Karpas-422 (cell line): ENCODE measurements at places on chromosomes 7 and 10. TPM values are rescaled to one million over a fixed set of nuclear protein-coding genes. Genes with fewer than 3 reads are reported as not detected.

- no peaks in the 10 kb centered on the region for H3K36me3 ChIP-seq
- no peak overlapping the region for H3K4me3 ChIP-seq
- no peaks in the 10 kb centered on the region; the same call in 1 of the 2 replicates for H3K27me3 ChIP-seq
- H3K4me1 ChIP-seq, result peaks cover 21% of the 10 kb centered on the region
- DNase-seq, result no peak
- H3K27ac ChIP-seq, result no peak overlapping the region
Observed at GRCh38 chr10:78177491-78178185, 144.0 kb downstream of the RPS24 start.

- no peak for DNase-seq
- H3K27ac ChIP-seq, result no peak overlapping the region
- H3K4me3 ChIP-seq, result no peak overlapping the region
- H3K27me3 ChIP-seq, result no peaks in the 10 kb centered on the region; the same call in 1 of the 2 replicates
Observed at GRCh38 chr10:60384708-60385398, 4.8 kb downstream of the ANK3 start.

DNA sequence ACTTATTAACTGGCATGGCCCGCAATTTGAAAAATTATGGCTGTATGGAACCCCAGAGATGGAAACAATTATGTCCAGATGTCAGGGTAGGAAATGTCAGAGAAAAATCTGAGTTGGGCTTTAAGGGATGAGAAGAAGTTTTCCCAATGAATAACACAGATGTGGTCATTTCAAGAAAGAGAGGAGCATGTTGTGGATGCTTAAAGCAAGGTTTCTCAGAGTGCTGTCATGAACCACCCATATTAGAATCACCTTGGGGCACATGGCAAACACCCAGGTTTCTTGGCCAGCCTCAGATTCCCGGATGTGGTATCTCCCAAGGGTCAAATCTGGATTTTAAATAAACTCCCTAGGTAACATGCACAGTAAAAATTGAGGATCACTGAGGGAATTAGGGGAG lies 43.6 kb downstream of the LAMB4 start:
- no peak overlapping the region for H3K4me3 ChIP-seq
- DNase-seq, result no peak
- no peak overlapping the region for H3K27ac ChIP-seq
- no peaks in the 10 kb centered on the region for H3K27me3 ChIP-seq

DNA sequence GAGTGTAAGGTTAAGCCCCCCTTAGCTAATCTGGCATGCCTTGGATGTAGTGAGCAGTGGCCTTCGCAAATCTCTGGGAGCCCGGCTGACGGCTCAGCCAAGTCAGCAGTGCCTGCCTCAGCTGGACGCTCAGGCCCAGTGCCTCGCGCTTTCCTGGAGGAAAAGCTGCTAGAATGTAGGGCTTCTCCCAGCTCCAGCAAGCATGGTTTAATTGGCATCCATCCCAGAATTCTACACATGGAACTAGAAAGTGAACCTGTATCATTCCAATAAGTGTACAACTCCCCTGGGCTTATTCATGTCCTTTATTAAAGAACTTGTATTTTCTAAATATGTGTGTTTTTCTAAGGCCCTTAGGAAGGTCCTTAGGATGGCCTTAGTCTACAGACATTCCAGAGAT lies 287.8 kb upstream of the SHH start:
- no peaks in the 10 kb centered on the region for H3K4me1 ChIP-seq
- H3K4me3 ChIP-seq, result no peak overlapping the region
- DNase-seq, result peak; percentile 35

DNA sequence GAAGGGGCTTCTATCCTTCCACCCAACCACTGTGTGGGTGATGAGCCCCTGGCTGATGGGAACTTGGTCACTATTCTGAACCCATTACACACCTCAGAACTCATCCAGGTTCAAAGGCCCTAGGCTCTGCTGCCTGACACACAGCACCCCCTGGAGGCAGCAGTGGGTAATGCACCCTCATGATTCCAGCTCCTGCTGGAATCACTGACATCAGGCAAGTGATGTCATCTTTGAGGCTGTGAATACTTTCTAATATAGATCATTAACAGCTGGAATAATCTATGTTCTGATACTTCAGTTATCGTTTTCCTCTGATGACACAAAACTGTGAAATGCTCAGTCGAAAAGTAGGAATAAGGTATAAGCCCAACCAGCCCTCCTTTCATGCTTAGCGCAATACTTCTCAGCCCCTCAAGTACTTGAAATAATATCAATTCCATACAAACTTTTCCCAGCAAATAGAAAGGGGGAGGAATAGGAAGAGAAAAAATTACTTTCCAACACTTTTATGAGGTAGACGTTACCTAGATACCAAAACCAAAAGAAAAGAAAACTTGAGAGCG lies 7.5 kb upstream of the RBP3 start:
- peak; percentile 79 for DNase-seq
- H3K27ac ChIP-seq, result no peak overlapping the region
- H3K36me3 ChIP-seq, result no peaks in the 10 kb centered on the region
- H3K27me3 ChIP-seq, result no peaks in the 10 kb centered on the region
- H3K4me3 ChIP-seq, result no peak overlapping the region

DNA sequence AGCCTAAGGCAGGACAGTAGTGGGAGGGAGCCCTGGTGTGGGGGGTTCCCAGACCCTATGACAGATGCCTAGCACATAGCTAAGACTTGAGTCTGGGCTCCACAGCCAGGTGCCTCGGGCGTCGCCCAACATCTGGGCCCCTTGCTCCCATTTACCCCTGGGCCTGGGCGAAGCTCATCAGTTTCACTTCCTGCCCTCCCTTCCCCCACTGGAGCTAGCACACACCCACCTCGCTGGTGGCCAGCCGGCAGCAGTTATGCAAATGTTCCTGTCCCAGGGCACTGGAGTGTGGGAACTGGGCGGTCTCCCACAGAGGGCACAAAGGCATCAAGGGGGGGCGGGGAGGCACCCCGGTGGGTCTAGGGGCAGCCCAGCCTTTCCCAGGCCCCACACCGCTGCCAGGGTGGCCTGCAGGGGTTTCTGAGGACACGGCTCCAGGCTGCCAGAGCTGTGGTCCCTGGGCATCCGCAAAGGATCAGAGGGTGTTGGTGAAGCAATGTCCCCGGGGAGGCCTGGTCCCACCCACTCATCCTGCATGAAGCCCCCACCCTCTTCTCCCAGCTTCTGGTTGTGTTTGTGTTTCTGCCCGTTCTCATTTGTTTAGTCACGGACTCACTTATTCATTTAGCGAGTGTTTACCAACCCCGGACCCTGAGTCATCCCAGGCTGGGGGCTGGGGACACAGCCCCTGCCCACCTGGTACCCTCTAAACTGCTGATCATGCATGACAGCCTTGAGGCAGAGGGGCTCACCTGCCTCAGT lies 20.4 kb downstream of the SH2B2 start:
- H3K4me1 ChIP-seq, result peaks cover 66% of the 10 kb centered on the region
- H3K27ac ChIP-seq, result peak overlapping the region; percentile 94
- DNase-seq, result peak; percentile 98
- H3K27me3 ChIP-seq, result no peaks in the 10 kb centered on the region

DNA sequence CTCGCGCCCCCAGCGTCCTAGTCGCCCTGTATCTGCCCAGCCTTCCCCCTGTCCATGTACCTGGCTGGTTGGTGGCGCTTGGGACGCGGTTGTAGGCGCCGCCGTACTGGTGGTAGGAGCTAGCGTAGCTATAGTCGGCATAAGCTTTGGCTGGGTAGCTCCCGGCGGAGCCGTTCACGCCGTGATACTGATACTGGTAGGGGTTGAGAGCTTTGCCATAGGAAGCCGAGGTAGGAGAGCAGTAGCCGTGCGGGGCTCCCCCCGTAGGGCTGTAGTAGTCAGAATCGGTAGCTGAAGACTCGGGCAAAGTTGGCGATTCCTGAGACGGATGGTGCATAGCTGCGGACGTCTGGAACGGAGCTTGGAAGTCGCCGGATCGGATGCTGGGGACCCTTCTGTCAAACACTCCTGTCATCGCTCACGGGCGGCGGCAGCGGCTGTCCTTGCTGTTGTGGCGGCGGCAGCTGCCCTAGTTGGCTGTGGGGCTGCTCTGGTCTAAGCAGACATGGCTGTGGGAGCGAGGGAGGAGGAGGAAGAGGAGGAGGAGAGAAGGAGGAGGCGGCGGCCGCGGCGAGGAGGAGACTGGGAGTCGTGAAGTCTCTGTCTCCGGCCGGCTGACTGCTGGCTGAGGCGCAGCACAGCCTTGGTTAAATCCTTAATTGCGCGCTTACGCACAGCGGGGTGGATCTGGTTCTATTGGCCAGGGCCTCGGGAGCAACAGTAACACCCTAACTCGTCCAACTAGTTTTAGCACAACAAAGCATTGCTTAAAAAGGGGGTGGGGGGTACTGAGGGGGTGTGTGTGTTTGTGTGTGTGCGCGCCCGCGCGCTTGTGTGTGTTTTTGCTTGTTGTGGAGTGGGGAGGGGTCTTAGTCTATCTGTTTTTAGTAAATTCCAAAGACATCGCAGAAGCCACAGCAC lies at the start of gene DLX5:
Gene DLX5 (minus strand): TSS at position 623 of the 921 bp plus-strand sequence. CDS start 208 bp downstream, at position 415.
- H3K4me1 ChIP-seq, result peaks cover 5% of the 10 kb centered on the region
- no peak within 1 kb of the TSS for H3K4me3 ChIP-seq
- H3K27ac ChIP-seq, result no peak within 1 kb of the TSS
- no peaks in the 10 kb centered on the region for H3K27me3 ChIP-seq
- DNase-seq, result no peak
- no peaks in the 10 kb centered on the region for H3K36me3 ChIP-seq

GRCh38 chr7:361680-362401 lies 71.9 kb downstream of the FOXL3 start:
- no peaks in the 10 kb centered on the region for H3K27me3 ChIP-seq
- H3K4me3 ChIP-seq, result no peak overlapping the region
- no peaks in the 10 kb centered on the region for H3K36me3 ChIP-seq
- H3K27ac ChIP-seq, result no peak overlapping the region

DNA sequence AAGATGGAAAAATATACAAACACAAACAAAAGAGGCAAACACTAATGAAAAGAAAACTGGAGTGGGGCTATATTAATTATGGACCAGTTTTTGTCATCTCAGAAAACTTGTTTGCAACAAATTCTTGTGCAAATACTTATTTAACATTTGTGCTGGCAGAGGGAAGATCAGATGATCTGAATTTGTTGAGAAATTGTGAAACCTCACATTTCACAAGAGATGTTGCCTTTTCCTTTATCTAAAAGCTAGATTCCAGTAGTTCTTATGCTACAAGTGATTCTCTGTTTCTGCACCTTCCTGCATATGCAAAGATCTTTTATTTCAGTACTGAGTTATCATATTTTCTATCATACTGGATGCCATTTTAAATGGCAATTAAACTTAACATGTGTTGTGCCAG lies 320.7 kb downstream of the SUGCT start:
- DNase-seq, result no peak
- no peak overlapping the region for H3K4me3 ChIP-seq
- H3K36me3 ChIP-seq, result no peaks in the 10 kb centered on the region
- H3K27ac ChIP-seq, result no peak overlapping the region
- H3K27me3 ChIP-seq, result no peaks in the 10 kb centered on the region
- no peaks in the 10 kb centered on the region for H3K4me1 ChIP-seq

DNA sequence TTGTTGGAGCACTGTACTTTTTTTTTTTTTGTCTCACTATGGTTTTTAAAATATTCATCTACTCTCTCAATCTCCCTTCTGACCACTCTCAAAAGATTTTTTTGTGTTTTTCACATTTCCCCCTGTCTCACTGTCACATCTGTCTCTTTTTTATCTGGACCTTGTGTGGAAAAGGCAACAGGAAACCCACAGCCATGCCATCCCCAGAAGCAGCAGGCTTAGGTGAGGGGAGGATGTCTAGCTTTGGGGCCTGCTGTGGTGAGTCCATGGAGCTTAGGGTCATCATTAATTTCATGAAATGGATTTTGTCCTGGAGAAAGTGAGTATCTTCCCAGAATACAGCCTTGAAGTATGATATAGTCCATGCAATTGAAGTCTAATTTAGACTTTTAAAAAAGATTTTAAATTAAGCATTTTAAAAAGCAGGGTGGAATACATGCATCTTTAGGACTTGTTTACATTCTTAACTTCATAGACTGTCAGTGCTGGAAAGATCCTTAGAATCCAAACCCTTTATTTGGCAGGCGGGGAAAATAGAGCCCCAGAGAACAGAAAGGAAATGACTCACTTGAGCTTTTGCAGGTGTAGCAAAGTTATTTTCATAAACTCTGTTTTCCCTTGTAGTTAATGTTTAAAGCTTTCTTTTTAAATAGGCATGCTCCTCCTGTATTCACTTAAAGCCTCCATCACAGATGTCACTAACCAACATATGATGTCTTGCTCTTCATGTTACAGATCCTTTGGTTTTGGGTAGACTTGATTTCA lies 25.1 kb downstream of the MINDY4 start:
- no peak for DNase-seq
- no peak overlapping the region for H3K27ac ChIP-seq
- no peaks in the 10 kb centered on the region for H3K36me3 ChIP-seq
- H3K27me3 ChIP-seq, result no peaks in the 10 kb centered on the region
- H3K4me3 ChIP-seq, result no peak overlapping the region

DNA sequence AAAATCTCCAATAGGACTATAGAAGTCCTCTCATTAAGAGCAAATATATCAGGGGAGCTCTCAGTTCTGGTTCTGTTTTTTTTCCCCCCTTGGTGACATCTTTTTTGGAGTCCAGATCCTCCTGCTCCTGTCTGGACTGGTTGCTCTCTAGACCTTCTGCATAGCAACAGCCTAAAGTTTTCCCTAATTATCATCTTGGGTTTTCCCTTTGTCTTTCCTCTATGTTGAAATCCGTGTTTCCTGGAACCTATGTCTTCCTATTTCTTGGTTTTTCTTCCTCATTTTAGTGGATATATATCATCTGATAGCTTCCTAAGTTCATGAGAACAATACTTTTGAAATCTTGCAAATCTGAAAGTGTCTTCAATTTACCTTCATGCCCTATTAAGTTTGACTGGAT lies 29.7 kb upstream of the MTERF1 start:
- no peaks in the 10 kb centered on the region for H3K36me3 ChIP-seq
- no peaks in the 10 kb centered on the region for H3K4me1 ChIP-seq
- no peak for DNase-seq
- H3K4me3 ChIP-seq, result no peak overlapping the region
- no peaks in the 10 kb centered on the region for H3K27me3 ChIP-seq

- H3K4me3 ChIP-seq, result no peak overlapping the region
- H3K4me1 ChIP-seq, result 0 out of 2 replicates have a peak, but pooled peaks cover 3% of the 10 kb centered on the region
- H3K27me3 ChIP-seq, result no peaks in the 10 kb centered on the region
- DNase-seq, result peak; percentile 40
Observed at GRCh38 chr10:118057361-118057760, 10.6 kb upstream of the RAB11FIP2 start.

GRCh38 chr10:70145166-70145665 lies 1.3 kb downstream of the TYSND1 start:
- no peaks in the 10 kb centered on the region for H3K27me3 ChIP-seq
- DNase-seq, result no peak
- peaks cover 5% of the 10 kb centered on the region; the same call in 1 of the 2 replicates for H3K36me3 ChIP-seq
- H3K4me1 ChIP-seq, result peaks cover 23% of the 10 kb centered on the region
- peak overlapping the region; percentile 89 for H3K4me3 ChIP-seq

GRCh38 chr10:126454045-126454751 lies 65.9 kb upstream of the ADAM12 start:
- H3K4me1 ChIP-seq, result no peaks in the 10 kb centered on the region
- H3K27ac ChIP-seq, result no peak overlapping the region
- no peak for DNase-seq
- H3K27me3 ChIP-seq, result no peaks in the 10 kb centered on the region
- H3K4me3 ChIP-seq, result no peak overlapping the region

GRCh38 chr7:132509643-132510042 lies 66.6 kb downstream of the PLXNA4 start:
- DNase-seq, result no peak
- H3K4me3 ChIP-seq, result no peak overlapping the region
- H3K36me3 ChIP-seq, result no peaks in the 10 kb centered on the region
- no peak overlapping the region for H3K27ac ChIP-seq
- no peaks in the 10 kb centered on the region for H3K4me1 ChIP-seq

EN2 gene
- total RNA-seq, result not detected in 2 replicates

ATOH7 gene
- not detected in 2 replicates for total RNA-seq

CH25H gene
- not detected in 2 replicates for total RNA-seq

MKI67 gene
- total RNA-seq, result 23.7 and 33.1 TPM in 2 replicates

PAPOLB gene
- not detected in 2 replicates for total RNA-seq

TAS2R41 gene
- total RNA-seq, result not detected in 2 replicates

TRPV5 gene
- total RNA-seq, result not detected in 2 replicates

GLRX3 gene
- 86.8 and 90.2 TPM in 2 replicates for total RNA-seq

KIF11 gene
- 9.1 and 14.2 TPM in 2 replicates for total RNA-seq

MUC3A gene
- total RNA-seq, result not detected in 2 replicates

ANKIB1 gene
- total RNA-seq, result 26.3 and 52.7 TPM in 2 replicates
